ENCODE measurements at places on chromosomes 4 and X.

GRCh38 chr4:128068918-128069317, 7.8 kb downstream of the LARP1B start:
- DNase-seq, result no peak

DNA sequence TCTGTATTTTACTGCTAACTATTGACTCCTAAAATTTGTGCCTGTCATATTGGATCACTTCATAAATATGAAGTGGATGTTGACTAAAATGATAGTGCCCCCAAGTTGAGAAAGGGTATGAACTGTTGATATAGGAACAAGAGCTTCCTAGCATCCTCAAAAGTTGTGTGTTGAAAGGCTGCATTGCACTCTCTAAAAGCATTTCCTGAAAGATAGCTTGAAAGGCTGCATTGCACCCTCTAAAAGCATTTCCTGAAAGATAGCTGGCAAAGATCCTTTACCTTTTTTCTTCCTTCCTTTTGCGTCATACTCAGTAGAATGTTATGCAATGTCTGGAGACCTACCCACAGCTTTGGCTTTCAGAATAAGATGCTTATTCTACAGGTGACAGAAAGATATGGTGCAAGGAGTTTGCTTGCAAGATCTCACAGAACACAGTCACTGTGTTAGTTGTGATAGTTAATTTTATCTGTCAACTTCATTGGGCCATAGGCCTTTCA, 274.6 kb upstream of the GALNTL6 start:
- no peak for DNase-seq

- DNase-seq, result no peak
Observed at GRCh38 chr4:94551643-94552564, 100.2 kb downstream of the PDLIM5 start.

GRCh38 chrX:39950018-39950688, 147.6 kb downstream of the BCOR start:
- DNase-seq, result no peak

GRCh38 chrX:110241816-110242215, 76.1 kb downstream of the AMMECR1 start:
- no peak for DNase-seq

DNA sequence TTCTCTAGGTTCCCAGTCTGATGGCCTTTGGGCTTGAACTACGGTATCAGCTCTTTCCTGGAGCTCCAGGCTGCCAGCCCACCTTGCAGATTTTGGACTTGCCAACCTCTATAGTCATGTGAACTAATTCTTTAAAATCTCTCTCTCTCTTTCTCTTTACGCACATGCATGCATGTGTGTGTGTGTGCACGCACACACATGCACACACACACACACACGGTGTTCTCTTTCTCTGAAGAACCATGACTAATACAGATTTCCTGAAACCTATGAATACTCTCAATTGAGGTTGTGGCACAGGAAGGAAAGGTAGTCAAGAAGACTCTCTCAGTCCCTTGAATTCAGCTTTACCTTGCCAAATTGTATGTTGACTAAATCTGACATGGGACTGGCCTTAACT, 6.2 kb upstream of the ZCCHC13 start:
- no peak for DNase-seq
